ENCODE measurements at places on chromosomes 2 and 18. TPM values are rescaled to one million over a fixed set of nuclear protein-coding genes. Genes with fewer than 3 reads are reported as not detected.

The SEC11C gene
- total RNA-seq: 177 TPM

The PIEZO2 gene
- total RNA-seq: not detected

The STON1 gene
- 0.89 TPM for total RNA-seq

The ALPG gene
- total RNA-seq: not detected

The ATG9A gene
- 52.9 TPM for total RNA-seq

The CNOT9 gene
- 135 TPM for total RNA-seq

Measured in CD8-positive, alpha-beta memory T cell (primary cell).